Gastroesophageal sphincter (tissue), 4 donors: ENCODE measurements at places on chromosomes 6 and 20. TPM values are rescaled to one million over a fixed set of nuclear protein-coding genes. Genes with fewer than 3 reads are reported as not detected.
A peak's percentile ranks its signal among the peaks of the same experiment; 100 is the strongest.

The SOX18 gene
- 4.4 TPM for total RNA-seq

The RNF39 gene
- total RNA-seq = not detected

The SLC2A10 gene
- total RNA-seq = 10.1 TPM

The HAO1 gene
- not detected for total RNA-seq

The SLC12A5 gene
- not detected for total RNA-seq

The LGSN gene
- total RNA-seq = not detected

The PRSS16 gene
- total RNA-seq = not detected

The SNAP25 gene
- 2.7 TPM for total RNA-seq

The DOK5 gene
- total RNA-seq = 2.0 TPM

The ATRN gene
- total RNA-seq = 18.8 TPM

The SLC17A4 gene
- not detected for total RNA-seq

- ATAC-seq = no peak
Measured at GRCh38 chr6:25083784-25084507, 148.2 kb upstream of the RIPOR2 start.

DNA sequence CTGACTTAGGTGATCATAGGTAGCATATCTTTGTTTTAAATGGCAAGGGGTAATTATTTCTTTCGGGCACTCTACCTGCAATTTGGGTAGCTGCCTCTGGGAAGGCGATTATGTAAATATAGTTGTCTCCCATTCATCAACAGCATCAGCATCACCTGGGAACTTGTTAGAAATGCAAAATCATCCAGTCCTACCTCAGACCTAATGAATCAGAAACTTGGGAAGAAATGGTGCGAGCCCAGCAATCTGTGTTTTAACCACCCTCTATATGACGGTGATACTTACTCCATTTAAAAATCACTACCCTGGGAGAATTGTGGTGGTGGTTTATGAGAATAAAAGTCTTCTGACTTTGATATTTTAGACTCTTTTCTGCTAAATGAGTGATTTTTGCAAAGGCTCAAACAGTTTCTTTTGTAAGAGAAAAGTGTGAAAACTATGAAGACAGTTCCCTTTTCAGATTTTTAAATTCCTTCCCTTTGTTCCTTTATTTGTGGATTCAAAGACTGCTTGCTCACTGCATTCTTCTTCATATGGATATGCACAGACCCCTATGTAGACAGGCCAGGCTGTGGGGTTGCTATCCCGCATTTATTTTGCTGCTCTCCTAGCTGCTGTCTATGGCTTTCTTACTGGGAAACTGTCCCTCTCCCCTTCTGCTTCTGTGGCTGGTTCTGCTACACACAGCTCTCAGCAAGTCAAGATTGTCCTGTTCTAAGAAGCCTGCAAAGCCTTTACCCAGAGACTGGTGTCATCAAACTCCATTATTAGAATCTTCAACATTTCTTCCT is 365.3 kb downstream of the RNF144B start:
- no peak for ATAC-seq

- ATAC-seq = no peak
Measured at GRCh38 chr20:41507436-41507835, 110.7 kb downstream of the CHD6 start.

GRCh38 chr20:33649201-33649681 is 12.9 kb upstream of the C20orf144 start:
- peak; percentile 52 for ATAC-seq

DNA sequence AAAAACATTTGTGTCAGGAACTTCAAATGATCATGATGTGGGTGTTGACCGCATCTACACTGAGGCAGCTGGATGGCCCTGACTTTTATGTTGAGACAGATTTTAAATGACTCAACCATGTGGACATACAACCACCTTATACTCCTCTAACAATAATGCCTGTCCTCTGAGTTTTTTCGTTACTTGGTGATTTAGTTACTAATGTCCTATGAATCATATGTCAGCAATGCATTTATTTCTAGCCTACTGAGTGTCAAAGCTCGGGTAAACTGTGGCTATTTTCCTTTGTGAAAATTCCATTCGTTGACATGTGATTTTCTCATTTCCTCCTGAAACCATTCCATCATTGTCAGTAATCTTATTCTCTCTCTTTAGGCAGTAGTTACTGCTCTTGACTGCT is 38.9 kb upstream of the NKX2-4 start:
- no peak for ATAC-seq

- ATAC-seq = no peak
Measured at GRCh38 chr6:36326356-36326995, 10.2 kb downstream of the BNIP5 start.

GRCh38 chr20:1298888-1299511 is 29.9 kb downstream of the SDCBP2 start:
- ATAC-seq = no peak

DNA sequence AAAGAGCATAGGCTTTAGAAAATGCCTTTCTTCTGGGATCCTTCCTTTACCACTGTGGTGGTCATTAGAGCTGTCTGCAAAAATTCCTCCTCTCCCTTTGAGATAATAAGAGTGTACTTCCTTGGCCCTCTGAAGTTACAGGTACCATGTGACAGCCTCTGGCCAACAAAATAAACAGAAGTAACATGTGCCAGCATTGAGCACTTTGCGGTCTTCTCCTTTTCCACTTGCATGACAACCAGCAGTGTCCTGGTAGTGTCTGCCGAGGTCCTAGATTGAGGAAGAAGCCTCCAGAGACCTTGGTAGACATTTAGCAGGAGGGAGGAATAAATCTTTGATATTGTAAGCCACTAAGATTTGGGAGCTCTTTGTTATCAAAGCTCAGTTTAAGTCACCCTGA is 87.5 kb upstream of the ARID1B start:
- no peak for ATAC-seq

DNA sequence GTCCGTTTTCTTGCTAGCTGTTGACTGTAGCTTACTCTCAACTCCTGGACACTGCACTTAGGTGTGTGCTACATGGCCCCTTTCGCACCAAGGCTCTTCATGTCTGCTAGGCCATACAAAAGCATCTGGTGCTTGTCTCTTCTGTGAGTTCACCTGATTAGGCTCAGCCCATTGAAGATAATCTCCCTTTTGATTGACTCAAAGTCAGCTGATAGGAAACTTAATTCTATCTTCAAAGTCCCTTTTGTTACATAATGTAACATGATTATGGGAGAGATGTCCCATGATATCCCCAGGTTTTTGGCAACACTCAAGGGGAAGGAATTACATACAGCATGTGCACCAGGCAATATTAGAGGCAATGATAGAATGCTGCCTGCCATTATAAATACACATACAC is 263.0 kb upstream of the JAG1 start:
- no peak for ATAC-seq

- ATAC-seq = peak; percentile 91
Measured at GRCh38 chr6:7974938-7975763, 64.6 kb upstream of the TXNDC5 start.

DNA sequence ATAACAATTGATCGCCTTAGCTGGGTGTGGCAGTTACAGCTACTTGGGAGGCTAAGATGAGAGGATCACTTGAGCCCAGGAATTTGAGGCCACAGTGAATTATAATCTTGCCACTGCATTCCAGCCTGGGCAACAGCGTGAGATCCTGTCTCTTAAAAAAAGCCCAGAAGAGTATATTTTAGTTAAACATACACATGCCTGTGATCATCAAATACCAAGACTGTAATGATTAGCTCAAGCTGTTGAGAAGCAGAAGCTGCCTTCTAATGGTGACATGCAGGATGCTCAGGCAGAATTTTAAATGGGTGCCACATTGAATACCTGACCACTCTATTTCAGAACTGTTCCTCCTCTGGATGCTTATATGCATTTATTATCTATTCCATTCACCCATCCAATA is 8.9 kb upstream of the TMEM14A start:
- no peak for ATAC-seq

DNA sequence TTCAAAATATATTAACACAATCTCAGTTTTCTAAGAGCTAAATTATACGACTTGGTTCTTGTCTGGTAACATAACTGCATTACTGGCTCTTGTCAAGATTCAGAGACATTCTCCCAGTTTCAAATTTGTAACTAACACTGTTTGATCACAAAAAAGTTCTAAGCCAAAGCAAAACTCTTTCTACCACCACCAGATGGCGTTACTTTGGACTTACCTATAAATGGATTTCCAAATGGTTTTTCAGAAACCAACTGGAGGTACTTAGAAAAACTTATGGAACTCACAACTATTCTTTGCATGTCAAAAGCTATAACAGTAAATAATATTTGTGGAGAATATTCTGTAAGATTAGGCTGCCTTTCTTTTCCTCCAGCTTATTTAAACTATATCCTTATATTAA is 34.2 kb upstream of the GFRAL start:
- no peak for ATAC-seq

- ATAC-seq = no peak
Measured at GRCh38 chr20:4670469-4670868, 51.2 kb upstream of the PRND start.

DNA sequence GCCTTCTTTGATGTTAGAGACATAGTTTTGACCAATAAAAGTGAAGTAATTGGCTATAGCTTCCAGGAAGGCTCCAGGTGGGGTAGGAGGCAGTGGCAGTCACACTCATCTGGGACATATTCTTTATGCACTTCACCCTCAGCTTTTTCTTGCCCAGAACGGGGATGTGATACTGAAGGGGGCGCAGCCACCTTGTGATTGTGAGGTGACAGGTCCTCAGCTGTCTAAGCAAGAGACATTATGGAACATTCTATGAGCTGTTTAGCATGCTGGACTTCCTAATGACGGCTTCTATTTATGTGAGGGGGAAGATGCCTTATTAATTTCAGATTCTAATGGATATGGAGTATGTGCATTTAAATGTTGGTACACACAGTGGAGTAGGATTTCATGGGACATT is 151.3 kb upstream of the ZFP64 start:
- ATAC-seq = no peak

GRCh38 chr20:50224052-50224451 is 33.4 kb downstream of the CEBPB start:
- ATAC-seq = no peak

DNA sequence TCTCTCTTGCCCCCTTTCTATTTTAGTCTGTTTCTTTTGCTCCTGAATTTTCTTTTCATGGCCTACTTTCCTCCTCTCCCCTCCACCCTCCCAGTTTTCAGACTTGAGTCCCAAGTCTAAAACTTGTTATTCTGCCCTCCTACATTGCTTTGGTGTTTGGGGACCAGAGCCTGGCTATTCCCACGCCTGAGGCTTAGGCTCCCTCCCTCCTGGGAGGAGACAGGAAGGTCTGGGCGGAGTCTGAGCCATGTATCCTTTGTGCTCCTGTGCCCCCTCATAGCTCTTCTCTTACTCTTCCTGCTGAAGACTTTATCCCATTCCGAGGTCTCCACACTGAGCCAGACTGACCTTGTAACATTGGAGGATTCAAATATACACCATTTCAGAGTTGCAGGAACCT is 69.5 kb downstream of the DAAM2 start:
- no peak for ATAC-seq

- no peak for ATAC-seq
Measured at GRCh38 chr6:6616656-6617055, 28.1 kb downstream of the LY86 start.

DNA sequence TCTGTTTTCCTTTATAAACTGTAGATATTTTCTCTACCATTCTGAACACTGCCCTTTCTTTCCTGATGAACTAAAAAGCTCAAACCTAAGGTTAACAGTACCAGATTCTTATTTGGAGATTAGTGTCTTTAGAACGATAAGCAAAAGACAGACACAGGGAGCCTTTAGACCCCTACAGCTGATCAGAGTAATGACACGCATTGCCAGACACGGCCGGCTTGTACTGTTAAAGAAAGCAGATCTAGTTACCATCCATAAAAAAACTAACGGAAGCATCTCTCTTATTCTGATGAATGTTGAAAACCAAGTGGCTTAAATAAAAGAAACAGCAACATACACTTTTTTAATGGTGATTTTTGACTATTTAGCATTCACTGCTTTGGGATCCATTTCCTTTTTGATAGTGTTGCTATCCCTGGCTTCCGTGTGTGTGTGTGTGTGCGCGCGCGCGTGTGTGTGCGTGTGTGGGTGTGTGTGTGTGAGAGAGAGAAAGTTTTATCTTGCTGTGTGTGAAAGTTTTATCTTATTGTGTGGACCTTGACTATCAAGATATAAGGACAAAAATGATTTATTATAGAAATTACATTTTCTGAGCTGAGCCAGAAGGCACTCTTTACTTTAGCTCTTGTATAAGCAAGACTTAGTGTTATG is 95.6 kb upstream of the SLC35B3 start:
- no peak for ATAC-seq
